NCI-H510A (cell line): ENCODE measurements at places on chromosomes 12 and 14.

DNA sequence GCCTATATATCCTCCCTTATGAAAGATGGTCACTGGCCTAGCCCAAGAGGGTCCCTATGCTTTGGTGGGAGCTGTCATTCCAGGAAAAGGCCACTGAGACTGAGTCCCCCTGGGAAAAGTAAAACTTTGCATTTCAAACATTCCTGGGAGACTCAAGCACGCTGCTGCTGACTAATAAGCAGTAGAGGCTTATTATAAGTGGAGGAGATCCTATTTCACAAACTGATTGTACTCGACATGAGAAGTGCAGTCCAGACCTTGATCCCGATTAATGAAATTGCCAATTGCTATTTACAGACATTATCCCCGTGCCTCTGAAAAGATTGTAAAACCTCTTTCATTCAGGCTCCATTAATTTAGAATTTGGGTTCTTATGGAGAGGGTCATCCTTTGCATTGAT, 96.6 kb downstream of the EMP1 start:
- no peak for DNase-seq

DNA sequence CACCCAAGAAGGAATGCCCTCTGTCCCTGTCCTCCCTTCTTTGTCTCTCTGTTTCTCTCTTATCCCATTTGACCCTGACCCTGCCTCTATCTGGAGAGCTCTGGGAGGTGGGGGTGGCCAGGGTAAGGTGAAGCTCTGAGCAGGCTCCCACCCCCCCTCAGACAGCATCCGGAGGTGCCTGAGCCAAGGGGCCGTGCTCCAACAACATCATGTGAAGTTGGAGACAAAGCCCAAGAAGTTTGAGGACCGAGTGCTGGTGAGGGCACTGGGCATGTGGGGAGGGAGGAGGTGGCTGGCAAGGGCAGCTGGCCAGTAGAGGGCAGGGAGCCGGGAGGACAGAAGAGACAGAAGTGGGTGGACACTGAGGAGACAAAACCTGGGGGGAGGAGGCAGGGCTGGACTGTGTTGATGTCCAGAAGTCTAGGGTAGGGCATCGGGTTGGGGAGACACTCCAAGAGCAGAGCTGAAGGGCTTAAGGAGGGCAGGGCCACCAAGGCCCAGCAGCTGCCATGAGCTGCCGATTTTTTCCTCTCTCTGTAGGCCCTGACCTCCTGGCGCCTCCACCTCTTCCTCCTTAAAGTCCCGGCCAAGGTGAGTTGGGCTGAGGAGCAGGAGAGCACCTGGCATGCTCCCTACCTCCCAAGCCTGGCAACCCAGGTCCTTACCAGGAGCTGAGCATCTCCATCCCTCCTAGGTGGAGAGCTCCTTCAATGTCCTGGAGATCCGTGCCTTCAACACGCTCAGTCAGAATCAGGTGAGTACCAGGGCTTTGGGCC, 1.9 kb downstream of the CARMIL3 start:
- no peak for DNase-seq

- no peak for DNase-seq
Measured at GRCh38 chr14:74875941-74876913, at the start of gene PROX2. Gene PROX2 (minus strand): TSS chr14:74876145. CDS start chr14:74863834, 12,311 bp downstream.

DNA sequence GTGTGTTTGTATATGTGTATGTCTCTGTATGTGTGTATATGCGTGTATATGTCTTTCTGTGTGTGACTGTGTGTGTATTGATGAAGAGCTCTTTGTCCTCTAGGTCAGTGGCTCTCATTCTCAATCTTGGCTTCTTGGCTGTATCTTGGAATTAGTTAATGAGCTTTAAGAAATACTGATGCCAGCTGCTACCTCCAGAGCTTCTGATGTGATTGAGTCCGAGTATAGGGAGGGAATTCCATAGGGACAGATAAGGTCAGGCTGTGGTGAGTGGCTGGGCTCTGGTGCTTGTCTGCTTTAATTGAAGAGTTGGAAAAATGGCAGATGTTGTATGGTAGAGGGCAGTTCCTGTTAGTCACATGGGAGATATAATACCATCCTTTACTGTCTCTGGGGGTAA, 140.1 kb downstream of the C12orf75 start:
- no peak for DNase-seq

- no peak for DNase-seq
Measured at GRCh38 chr14:31154956-31155355, 52.6 kb downstream of the HECTD1 start.

GRCh38 chr12:50786498-50787231, 22.8 kb downstream of the ATF1 start:
- no peak for DNase-seq

GRCh38 chr14:98622208-98623051, 649.6 kb downstream of the BCL11B start:
- no peak for DNase-seq

GRCh38 chr12:93133361-93133760, 204.3 kb upstream of the EEA1 start:
- DNase-seq = no peak

- no peak for DNase-seq
Measured at GRCh38 chr12:127642208-127642607, 624.8 kb upstream of the TMEM132C start.

GRCh38 chr12:33639975-33640374, 200.4 kb upstream of the SYT10 start:
- no peak for DNase-seq

DNA sequence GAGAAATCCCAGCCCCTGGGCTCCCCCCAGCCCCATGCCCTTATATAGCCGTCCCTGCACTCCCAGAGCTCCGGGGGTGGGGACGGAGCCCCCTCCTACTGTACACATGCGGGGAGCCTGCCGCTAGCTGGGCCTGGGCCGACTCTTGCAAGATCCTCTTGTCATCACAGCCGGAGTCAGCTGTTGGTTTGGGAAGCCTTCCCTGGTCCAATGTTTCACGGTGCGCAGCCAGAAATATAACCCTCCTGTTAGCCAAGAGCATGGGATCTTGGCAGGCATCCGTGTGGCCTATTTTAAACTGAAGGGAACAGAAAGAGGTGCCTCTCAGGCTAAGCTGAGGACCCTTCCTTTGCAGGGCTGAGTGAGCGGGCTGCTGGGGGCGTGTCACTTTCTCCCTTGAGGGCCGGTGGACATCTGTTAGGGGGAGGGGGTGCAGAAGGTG, 175.3 kb downstream of the TSPAN9 start:
- DNase-seq = no peak

DNA sequence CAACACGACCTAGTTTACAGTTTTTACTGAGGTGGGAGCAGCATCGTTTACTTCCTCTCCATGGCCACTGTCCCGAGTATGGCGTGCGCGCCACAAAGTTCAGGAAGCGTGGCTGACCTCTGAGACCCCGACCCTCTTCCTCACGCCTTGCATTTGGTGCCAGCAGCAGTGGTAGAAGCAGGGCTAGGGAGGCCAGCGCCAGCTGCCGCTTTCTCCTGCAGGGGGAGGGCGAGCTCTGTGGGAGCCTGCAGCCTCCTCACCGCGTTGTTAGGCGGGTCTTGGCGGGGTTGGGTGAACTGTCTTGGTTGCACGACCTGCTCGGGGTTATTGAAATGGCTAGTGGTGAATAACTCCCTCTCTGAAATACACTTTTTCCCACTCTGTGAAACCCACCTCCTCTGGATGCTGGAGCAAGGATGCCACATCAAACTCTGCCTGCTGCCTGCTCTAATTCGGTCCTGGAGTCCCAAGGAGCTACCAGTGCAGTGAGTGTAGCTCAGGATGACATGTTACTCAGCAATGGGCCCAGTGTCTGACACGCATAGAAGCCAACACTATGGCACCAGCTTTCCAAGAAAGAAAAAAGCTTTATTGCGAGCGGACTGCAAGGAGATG, 22.3 kb upstream of the TDRD9 start:
- no peak for DNase-seq

DNA sequence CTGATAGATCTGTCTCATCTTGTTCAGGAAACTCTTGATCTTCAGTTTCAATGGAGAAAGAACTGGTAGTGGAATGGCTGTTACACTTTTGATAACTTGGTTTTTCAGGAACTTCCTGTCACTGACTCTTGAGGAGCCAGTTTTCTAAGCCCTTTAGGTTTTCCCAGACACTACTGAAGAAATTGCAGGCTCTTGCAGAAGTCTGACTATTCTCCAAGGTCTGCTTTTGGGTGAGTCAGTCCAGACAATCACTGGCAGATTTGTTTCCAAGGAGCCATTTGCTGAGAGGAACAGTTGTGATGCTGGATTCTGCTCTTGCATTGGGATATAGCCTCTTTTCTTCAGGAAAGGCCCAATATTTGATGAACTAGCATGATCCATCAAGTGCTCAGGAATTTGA, 468.0 kb downstream of the FUT8 start:
- no peak for DNase-seq

- DNase-seq = no peak
Measured at GRCh38 chr12:14452865-14453264, 87.4 kb downstream of the ATF7IP start.

- DNase-seq = no peak
Measured at GRCh38 chr14:103192246-103192840, 69.1 kb downstream of the TNFAIP2 start.

- DNase-seq = no peak
Measured at GRCh38 chr12:26818636-26819035, 14.4 kb downstream of the ITPR2 start.

- no peak for DNase-seq
Measured at GRCh38 chr12:83147341-83147740, 460.6 kb downstream of the TMTC2 start.

- peak; percentile 23 for DNase-seq
Measured at GRCh38 chr14:90381011-90381786, 15.6 kb upstream of the CALM1 start.

DNA sequence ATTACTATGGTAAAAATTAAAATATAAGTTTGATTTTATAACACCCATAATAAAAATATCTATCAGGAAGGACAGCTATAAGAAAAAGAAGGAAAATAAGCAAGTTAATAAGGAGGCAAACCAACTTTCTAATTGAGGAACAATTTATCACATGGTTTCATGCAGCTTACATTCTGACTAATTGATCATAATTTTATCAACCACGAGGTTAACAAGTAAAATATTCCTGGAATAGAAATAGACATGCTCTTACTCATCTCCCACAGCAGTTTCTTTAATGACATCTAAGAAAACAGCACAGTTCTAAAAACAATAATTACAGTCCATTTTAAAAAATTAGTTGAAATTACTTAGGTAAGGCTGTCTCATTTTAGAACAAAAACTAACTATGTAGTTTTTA, 130.8 kb upstream of the KRR1 start:
- no peak for DNase-seq

DNA sequence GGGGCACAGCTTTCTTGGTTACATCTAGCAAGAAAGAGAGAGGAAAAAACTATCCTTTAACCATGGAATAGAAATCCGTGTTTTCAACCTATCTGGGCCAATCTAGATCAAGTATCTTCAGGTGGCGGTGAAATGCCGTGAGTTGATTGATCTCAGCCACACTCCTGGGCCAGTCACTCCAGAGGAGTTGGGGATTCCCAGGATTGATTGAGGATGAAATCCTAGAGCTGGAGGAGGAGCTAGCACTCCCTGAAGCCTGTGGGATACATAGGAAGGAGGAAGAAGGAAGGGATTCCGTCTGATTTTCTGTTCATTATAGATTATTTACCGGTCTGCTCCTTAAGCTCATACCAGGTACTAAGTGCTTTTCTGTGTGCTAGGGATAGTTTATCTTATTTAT, 106.3 kb upstream of the ARID2 start:
- no peak for DNase-seq

DNA sequence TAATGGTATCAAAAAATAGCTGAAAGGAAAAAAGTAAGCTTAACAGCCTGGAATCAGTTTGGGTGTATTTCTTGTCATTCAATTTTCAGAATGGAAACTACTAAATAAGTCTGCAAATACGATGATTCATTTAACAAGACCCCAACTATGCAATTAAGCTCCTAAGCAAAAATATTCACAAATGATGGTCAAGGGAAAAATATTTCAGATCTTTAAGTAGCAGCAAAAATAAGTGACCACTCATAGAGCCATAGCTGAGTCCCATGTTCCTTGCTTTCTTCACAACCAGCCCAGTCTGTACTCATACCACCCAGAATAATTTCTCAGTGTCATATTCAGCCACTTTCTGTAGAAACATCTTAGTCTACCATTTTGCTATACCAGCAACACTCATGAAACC, 185.4 kb downstream of the PPM1H start:
- no peak for DNase-seq

DNA sequence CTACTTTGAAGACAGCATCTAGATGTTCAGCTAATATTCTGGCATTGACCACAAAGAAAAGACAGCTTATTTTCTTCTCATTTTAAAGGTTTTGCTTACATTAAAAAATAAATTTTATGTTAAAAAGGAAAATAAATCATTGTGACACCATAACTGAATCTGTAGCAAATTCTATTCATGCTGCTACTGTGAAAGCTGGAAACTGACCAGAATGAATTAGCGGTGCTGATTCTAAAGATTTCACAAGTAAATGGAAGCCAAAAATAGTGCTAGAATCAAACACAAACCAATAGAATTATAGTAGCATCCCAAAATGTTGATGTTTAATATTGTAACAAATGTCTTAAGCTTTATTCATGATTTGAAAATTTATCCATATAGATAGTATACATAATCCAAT, 850.0 kb upstream of the FBXO33 start:
- no peak for DNase-seq

DNA sequence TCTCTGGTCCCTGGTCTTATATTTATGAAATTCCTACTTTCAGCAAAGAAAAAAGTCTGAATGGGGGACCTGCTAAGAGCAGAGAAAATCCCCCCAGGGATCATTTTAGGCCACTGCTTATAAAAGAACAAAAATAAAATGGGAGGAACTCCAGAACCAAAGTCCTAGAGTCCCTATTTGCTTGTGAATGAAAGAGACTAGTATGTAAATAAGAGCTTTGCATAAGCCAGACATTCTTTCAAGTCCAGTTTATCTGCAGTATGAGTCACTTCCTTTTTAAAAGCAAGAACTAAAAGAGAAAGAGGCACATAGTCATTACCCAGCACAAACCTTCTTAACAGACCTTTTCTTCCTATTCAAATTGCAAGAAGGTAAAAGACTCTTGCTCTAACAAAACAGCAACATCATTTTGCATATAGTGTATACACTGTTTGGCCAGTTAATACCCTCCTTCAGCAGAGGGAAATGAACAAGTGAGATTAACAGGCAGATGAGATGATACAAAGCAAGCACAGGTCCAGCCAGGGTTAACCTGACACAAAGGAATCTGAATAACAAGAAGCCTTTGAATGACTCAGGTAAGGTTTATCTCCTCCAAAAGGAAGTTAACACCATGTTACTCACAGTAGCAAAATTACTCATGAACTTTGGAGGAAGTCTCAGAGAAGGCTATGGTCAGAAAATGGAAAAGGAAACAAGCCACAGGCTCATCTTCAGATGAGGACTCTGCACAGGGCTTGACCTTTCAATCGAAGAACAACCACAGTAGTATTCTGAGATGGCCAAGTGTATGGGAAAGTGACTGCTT, 87.3 kb downstream of the PHLDA1 start:
- DNase-seq = no peak

DNA sequence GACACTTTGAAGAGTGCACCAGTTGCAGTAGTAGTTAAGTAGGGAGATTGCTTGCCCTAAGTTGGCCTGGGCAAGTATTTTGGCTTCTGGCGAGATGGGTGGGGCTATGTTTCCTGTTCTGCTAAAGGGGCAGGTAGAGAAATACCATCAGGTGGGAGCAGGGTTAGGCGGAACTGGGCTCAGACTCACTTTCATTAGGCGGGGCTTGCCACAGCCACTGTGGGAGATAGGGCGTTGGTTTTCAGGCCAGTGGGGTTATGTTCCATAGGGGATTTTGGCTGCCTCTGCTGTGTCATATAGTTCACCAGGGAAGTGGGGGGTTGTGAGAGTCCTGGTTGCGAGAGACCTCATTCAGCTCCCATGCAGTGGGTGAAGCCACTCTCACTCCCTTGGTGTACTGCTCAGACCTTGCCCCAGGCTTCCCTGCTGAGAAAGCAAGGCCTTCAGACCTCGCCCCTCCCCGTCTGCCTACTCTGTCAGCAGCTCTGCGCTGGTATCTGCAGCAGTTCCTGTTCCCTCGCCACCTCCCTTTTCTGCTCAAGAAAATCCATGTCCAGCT, 43.3 kb downstream of the AEBP2 start:
- no peak for DNase-seq
